ENCODE measurements at places on chromosomes 7 and 10. TPM values are rescaled to one million over a fixed set of nuclear protein-coding genes. Genes with fewer than 3 reads are reported as not detected.
A peak's percentile ranks its signal among the peaks of the same experiment; 100 is the strongest.

The SCART1 gene
- 1.7 TPM for total RNA-seq

The ASZ1 gene
- total RNA-seq: not detected

The CLDN4 gene
- total RNA-seq: 219 TPM

The ZNF853 gene
- 3.6 TPM for total RNA-seq

The C10orf143 gene
- total RNA-seq: 5.4 TPM

The CLCN1 gene
- total RNA-seq: 0.08 TPM

The KLF6 gene
- 217 TPM for total RNA-seq

The SPDYE2B gene
- not detected for total RNA-seq

The SLC26A3 gene
- total RNA-seq: not detected

The TMEM225B gene
- 0.60 TPM for total RNA-seq

The MRPS24 gene
- total RNA-seq: 87.6 TPM

The NACAD gene
- 7.3 TPM for total RNA-seq

The SLC18A3 gene
- not detected for total RNA-seq

The PLEKHS1 gene
- total RNA-seq: not detected

DNA sequence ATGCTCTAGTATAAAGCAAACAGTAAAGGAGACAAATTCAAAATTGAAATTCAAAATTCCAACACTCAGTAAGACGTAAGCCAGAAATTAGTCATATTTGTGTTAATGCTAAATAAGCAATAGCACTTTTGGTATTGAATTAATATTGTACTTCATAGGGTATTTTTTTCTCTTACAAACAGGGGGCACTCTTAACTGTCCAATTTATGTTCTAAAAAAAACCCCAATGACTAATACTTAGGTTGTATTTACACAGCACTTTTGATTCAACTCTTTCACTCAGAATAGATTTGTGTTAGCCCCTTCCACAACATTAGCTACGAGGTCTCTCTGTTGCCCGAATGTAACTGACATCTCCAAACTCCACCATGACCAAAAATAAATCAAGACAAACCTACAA is 284.9 kb upstream of the COBL start:
- no peak for DNase-seq

DNA sequence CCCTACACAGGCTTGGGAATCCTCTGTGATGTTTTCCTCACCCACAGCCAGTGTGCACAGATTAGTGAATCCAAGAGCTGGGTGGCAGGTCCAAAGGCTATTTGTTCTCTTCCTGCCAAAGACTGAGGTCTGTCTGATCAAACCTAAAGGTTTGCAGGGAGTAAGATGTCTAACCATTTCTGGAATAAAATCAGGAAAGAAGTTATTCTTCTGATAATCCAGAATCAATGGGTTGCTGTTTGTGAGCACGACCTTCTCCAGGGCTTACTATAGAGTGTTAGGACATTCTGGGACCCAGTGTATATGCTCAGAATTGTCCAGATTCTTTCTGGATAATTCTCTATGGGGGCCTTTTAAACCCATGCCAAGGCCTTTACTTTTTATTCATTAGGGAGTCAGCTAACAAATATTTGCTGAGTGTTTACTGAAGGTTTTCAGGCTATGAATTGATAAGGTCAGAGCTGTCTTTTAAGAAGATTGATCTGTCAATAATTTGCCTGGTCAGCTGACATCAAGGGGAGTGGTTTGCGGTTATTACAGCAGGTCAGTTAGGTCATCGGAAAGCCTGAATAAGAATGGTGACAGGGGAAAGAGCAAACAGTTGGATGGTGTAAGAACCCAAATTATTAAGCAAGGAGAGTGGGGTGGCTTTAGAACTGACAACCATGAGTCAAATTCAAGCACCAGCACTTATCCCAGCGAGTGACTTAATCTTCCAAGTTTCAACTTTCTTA is 7.5 kb upstream of the TECTB start:
- DNase-seq: no peak

- no peak for DNase-seq
These were observed 22.2 kb upstream of the EXOC4 start for GRCh38 chr7:133230591-133231194.

DNA sequence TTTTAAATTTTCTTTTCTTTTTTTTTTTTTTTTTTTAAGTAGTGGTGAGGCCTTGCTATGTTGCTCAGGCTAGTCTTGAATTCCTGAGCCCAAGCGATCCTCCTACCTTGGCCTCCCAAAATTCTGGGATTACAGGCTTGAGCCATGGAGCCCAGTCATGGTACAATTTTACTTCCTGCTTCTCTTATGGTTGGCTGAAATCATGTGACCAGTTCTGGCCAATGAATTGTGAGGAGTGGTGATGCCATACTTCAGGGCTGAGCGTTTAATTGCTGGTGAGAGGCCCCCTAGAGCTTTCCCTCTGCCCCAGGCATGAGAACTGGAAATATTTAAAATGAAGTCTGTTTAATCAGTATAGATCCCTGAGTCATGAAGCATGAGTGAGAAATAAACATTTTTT is 22.2 kb upstream of the BAIAP2L1 start:
- no peak for DNase-seq

DNA sequence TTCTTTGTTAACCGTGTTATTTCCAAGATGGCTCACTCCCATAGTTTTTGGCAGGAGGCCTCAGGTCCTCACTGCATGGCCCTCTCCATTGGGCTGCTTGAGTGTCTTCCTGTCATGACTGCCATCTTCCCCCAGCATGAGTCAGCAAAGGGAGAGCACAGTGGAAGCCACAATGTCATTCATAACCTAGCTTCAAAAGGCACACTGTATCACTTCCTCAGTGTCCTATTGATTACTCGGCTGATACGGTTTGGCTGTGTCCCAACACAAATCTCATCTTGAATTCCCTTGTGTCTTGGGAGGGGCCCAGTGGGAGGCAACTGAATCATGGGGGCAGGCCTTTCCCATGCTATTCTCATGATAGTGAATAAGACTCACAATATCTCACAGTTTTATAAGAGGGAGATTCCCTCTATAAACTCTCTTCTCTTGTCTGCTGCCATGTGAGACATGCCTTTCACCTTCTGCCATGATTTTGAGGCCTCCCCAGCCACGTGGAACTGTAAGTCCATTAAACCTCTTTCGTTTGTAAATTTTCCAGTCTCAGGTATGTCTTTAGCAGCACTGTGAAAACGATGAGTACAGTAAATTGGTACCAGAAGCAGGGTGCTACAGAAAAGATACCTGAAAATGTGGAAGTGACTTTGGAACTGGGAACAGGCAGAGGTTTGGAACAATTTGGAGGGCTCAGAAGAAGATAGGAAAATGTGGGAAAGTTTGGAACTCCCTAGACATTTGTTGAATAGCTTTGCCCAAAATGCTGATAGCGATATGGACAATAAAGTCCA is 106.5 kb downstream of the PRLHR start:
- DNase-seq: no peak

DNA sequence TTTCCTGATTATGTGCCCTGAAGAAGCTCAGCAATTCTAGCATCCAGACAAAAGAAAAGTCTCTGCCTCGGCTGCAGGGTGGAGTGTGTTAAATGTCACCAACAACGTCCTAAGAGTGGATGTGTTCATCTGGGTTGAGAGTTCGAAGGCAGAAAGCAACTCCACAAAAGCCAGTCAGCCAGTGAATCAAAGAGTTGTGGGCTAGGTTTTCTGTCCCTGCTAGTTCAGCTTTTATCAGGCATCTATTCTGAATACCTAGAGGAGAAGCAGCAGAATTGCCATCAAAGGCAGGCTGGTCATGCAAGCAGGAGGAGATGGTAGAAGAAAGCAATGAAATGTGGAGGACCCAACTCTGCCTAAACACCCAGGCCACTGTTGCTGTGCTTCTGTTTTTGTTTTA is 205.2 kb downstream of the KLF6 start:
- no peak for DNase-seq

GRCh38 chr10:76007667-76008181 is 576.3 kb downstream of the LRMDA start:
- no peak for DNase-seq

GRCh38 chr7:31020161-31020560 is 31.9 kb upstream of the ADCYAP1R1 start:
- DNase-seq: no peak

DNA sequence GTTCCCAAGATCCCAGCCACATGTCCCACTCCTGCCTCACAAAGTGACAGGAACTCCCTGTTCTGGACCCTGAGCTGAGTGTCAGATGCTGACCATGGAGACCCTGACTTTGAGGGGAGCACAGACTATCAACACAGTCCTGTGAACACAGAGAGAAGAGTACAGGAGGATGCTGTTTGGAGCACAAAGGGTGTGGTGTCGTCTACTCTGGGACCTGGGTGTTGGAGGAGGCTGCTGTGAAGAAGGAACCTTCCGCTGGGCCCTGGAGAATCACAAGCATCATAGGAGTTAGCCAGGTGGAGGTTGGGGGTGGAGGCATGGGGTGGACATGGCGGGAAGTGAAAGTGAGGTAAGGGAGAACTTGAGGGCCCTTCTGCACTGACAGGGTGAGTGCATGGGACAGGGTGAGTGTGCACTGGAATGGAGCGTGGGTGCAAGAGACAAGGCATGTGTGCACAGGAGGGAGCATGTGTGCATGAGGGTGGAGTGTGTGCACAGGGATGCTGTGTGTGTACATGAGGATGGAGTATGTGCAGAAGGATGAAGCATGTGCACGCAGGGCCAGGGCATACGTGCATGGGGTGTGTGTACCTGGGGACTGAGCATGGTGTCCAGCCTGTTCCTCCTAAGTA is 70.7 kb upstream of the ANTXRL start:
- DNase-seq: no peak

DNA sequence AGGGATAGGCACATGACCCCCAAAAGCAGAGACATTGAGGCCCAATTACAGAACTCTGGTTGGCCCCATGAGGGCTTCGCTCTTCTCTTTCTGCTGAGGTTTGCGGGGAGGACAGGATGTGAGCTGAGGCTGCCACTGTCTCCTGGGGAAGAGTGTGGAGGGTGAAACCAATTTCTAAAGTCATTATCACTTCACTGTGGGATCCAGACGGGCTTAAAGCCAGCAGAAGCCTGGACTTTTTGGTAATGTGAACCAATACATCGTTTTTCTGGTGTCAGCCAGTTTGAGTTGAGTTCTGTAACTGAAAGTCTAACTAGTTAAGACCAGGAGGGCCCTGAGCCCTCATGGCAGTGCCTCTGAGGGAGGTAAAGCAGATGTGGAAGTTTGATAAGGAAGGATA is 163.0 kb downstream of the MYOF start:
- no peak for DNase-seq

- DNase-seq: no peak
These were observed 140.6 kb downstream of the ARHGAP22 start for GRCh38 chr10:48464121-48464870.

DNA sequence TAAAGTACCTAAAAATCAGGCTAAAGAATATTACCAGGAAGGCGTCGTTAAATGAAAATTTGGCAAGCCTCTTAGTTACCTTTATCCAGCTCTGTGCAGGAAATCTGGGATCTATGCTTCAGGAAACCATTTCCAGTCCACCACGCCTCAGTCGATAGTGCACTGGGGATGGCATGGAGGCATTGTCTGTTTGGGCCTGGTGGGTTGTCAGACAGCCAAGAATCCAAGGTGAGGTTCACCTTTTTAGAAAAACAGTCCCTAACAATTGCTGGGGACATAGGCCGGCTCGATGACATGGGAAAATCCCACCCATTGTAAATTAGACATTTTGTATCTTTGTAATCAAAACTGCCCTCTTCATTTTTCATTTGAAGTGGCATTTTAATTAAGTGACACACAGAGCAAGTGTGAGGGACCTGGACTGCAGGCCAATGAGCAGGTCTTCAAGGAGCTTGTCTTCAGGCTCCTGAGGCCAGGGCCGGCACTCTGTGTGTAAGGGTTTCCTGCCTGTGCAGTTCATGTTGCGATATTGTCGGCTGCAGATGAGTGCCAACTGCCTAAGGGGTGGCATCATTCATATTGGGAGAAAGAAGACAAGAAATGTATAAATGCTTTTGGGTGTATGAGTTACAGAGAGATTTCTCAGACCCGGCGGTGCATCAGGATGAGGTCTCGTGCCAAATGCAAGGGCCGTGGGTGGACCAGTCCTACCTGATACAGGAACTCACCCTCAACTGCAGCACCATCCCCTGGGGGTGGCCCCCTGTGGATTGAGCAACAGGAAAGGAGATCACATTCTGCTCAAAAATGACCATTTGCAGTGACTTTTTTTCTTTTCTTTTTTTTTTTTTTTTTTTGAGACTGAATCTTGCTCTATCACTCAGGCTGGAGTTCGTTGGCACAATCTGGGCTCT is 80.8 kb downstream of the PTPRE start:
- peak; percentile 22 for DNase-seq

- DNase-seq: no peak
These were observed 66.7 kb downstream of the SORCS3 start for GRCh38 chr10:104707602-104708459.

- DNase-seq: no peak
These were observed 183.8 kb downstream of the CAMK1D start for GRCh38 chr10:12533151-12533550.

DNA sequence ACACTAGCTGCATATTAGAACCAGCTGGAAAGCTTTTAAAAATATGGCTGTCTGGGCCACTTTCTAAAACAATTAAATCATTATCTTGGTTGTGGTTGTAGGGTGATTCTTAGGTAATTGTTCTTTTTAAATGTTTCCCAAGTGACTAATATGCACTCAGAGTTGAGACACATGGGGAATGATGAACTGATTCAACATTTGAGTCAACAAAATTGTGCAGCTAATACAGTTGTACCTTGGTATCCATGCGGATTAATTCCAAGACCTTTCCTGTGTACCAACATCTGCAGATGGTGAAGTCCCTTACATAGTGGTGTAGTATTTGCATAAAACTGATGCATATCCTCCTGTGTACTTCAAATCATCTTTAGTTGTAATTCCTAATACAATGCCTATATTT is 242.2 kb downstream of the ATRNL1 start:
- DNase-seq: no peak

GRCh38 chr7:157784979-157785441 is 448.2 kb downstream of the DNAJB6 start:
- no peak for DNase-seq

DNA sequence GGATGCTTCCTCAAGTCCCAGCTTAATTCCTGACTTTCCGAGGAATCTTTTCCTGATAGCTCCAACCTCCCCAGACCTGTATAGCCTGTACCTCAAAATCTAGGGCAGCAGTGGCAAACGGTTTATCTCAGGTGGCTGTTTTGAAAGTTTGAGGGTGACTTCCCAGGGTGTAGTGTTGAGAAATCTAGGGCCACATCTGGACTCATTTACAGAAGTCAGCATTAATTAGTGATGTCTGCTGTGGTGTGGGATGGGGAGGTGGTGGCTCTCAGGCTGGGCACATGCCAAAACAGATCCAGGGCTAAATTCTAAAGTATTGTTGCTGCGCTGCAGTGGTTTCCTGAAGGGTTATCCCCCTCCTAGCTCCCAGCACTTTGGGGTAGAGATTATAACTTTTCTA is 38.0 kb downstream of the UNC5B start:
- DNase-seq: no peak

Data from left lung (tissue), 14 donors.